ENCODE measurements at places on chromosomes 6 and 20.

DNA sequence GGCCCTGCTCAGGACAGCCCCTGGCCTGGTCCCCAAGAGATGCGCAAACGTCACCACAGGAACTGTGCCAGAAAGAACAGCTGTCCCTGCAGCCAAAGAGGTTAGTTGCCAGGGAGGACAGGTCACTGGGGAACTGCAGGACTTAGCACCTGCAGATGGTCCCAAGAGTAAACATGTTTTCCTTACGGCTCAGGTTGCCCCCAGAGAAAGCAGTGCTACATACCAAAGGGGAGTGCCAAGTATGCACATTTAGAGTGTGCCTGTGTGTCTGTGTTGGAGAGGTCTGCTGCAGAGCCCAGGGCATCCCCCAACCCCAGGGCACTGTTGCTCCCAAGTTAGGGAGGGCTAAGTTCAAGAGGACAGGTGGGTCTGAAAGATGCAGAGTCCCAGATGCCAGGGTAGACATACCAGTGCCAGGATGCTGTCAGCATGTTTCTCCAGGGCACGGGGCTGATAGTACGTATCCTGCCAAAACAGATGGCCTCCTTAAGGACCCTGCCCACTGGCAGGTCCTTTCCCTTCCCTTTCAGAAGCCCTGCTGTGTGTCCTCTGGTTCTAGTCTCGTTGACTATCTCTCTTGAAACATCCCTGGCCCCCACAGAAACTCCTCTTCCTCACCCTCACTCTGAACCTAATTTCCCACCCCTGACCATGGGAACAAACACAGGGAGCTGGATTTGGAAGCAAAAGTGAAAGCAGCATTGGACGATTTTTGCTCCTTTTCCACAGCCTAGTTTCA is 1.3 kb downstream of the ABHD16A start:
- DNase-seq, result no peak

DNA sequence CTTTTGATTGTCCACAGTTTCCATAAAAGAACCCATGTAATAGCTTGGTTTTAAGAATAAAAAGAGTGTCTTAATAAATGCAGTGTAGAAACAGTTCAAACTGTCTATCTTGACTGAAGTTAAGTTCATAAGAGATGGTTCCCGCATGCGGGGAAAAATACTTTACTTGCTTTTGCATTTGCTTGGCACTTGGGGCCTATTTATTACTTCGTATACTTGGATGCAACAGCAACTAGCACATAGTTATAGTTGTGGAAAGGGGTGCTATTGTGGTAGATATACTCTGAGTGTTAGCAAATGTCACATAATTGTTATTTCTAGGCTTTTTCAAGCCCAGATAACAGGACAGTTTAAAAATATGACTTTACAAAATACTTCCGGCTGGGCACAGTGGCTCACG is 97.7 kb upstream of the HMGCLL1 start:
- no peak for DNase-seq

- no peak for DNase-seq
These were observed 58.0 kb downstream of the LIN28B start for GRCh38 chr6:105014954-105015353.

DNA sequence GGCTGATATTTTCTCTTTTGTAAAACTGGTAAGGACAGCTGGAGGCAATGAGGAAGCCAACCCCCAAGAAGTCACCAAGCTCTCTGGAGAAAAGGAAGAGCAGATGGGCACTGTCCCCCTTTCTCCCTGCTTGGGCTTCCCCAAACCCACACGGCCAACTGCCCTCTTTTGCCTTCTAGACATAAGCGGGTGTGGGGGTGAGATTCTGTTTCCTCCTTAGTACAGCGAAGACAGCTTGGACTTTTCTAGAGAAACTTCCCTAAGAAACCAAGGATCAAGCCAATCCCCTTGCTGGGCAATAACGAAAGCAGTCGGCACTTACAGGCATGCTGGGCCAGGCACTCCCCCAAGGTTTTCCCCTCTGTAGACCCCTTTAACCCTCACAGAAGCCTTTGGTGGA is 110.3 kb downstream of the CDC5L start:
- no peak for DNase-seq

GRCh38 chr6:130755368-130756034 is 71.7 kb upstream of the SMLR1 start:
- DNase-seq, result no peak

DNA sequence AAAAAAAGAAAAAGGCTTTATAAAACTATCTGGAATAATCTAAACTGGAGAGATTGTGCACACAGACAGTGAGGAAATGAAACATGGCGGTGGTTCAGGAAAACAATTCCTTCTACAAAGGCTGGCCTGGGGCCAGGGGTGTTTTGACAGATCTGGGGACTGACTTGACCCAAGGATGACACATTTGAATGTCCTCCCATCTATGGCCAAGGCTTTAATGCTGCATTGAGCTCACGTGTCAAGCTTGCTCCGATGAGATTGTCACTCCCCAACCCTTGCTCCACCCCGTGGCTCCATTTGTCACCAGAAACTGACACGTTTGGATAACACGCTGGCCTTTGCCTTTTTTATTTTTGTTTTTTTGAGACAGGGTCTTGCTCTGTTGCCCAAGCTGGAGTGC is 156.1 kb downstream of the ZFP64 start:
- DNase-seq, result no peak

GRCh38 chr20:10824750-10825500 is 151.1 kb upstream of the JAG1 start:
- DNase-seq, result no peak

DNA sequence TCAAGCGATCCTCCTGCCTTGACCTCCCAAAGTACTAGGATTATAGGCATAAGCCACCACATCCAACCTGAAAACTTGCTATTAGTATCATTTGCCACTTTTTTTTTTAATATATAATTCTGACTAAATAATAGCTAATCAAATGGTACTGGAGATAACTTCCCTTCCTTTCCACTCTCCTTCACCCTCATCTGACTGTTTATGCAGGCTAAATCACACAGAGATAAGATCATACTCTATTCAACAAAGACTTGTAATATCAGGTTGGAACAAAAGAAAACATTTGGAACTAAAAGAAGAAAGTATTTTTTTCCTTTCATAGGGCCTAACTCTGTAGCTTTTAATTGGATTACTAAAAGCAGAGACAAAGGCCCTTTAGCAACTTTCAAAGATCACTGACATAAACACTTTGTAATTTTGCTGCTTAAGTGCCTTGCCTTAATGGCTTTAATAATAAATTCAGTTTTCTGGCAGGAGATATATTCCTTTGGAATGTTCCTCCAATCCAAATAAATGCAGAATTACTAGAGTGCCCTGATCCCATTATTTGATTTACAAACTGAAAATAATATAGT is 198.7 kb upstream of the ASCC3 start:
- DNase-seq, result no peak

DNA sequence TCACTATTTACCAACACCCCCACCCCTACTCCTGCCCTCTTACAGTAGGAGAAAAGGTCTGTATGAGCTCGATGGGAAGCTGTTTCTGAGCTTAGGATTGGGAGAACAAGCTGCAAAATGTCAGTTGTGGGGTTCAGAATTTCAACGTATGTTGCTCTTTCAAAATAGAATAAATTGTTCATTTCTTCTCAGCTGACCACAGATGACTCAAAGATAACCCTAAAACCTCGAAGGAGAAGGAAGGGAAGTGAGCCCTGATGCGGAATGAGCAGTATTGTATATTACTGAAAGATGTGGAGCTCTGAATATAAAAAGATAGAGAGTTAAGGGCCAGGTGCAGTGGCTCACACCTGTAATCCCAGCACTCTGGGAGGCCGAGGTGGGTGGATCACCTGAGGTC is 35.9 kb upstream of the MYLIP start:
- DNase-seq, result no peak

GRCh38 chr20:20255099-20255498 is 112.8 kb upstream of the INSM1 start:
- DNase-seq, result no peak

- DNase-seq, result no peak
These were observed 9.5 kb upstream of the NR2E1 start for GRCh38 chr6:108156180-108156937.

DNA sequence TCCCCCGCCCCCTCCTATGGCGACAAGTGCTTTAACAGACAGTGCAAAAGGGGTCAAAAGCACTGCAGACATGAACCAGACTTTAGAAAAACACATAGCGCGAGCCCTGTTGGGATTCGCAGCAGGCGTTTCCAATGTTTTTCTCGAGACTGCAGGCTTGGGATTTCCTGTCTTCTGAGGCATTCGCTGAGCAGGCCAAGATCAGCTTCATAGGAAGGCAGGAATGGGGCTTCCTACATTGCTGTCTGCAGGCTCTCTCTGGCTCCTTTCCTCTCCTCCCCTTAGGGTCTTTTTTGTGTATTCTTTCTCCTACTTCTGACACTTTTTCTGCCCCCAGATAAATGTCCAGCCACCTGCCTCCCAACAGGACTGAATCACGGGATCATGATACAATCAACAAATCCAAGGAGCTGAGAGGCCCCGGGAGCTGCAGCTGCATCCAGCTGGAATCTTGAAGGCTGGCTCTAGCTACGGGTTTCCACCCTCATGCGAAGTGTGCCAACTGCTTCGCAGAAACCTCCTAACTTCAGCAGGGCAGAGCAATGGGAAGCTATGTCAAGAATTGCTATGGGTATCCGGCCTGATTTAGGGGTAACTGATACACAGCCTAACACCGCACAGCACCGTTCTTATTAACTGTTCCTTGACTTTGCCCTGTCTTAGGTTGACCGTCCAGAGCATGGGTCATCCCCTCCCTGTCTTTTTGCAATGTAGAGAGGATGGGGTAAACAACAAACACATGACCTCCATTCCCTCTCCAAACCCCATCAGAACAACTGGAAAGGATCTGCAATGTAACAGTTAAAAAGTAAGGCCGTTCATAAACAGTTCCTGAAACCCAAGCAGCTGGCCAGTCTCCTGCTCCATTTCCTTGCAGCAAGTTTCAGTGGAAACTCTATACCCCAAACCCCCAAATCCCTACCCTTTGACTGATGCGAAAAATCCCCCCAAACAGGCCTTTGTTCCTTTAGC is 31.5 kb downstream of the SNX5 start:
- no peak for DNase-seq

DNA sequence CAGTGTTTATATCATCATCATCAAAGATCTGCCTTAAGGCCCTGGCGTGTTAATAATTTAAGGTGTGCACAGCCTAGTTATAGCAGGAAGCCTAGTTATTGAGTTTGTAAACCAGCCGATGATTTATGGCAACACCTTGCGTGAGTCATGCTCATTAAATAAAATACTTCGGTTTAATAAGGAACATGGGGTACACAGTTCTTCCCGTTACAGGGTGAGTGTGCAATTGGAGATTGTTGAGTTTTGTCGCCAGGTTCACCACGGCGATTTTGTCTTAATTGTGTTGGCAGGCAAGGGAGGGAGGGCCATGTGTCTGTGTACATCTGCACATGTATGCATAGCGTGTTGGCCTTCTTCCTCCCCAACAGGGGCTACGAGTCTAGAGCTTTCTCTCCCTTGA is 104.0 kb downstream of the TFAP2A start:
- DNase-seq, result no peak

Data from activated CD4-positive, alpha-beta T cell treated with anti-CD3 and anti-CD28 coated beads, Interleukin-2, amount 50 U/mL, for 4 hours (primary cell).